Ovary (tissue), 10 donors: ENCODE measurements at places on chromosomes 7 and 10. TPM values are rescaled to one million over a fixed set of nuclear protein-coding genes. Genes with fewer than 3 reads are reported as not detected.

The H2AZ2 gene
- total RNA-seq, result 123 TPM

The HABP2 gene
- total RNA-seq, result 0.12 TPM

The CC2D2B gene
- 0.43 TPM for total RNA-seq

The PRPS1L1 gene
- not detected for total RNA-seq

The HSPA12A gene
- 27.7 TPM for total RNA-seq

The MOGAT3 gene
- total RNA-seq, result not detected

The MMP21 gene
- total RNA-seq, result 0.11 TPM

The DENND2A gene
- 50.9 TPM for total RNA-seq

The ABCB4 gene
- 0.95 TPM for total RNA-seq

The CD36 gene
- total RNA-seq, result 5.5 TPM

The CYP3A7 gene
- total RNA-seq, result not detected

The NEUROD6 gene
- not detected for total RNA-seq

The ITGA8 gene
- 10.9 TPM for total RNA-seq

The SOSTDC1 gene
- 0.48 TPM for total RNA-seq

The ADAM12 gene
- total RNA-seq, result 17.0 TPM

The NDUFA5 gene
- 43.2 TPM for total RNA-seq

The PON3 gene
- 15.7 TPM for total RNA-seq

The ATOH7 gene
- total RNA-seq, result 0.23 TPM

The SLC18A3 gene
- not detected for total RNA-seq

The CFAP58 gene
- 0.53 TPM for total RNA-seq
